Testis (tissue), 5 donors: ENCODE measurements at places on chromosomes 3 and 15. TPM values are rescaled to one million over a fixed set of nuclear protein-coding genes. Genes with fewer than 3 reads are reported as not detected.

CYP19A1 gene
- 2.8 TPM for total RNA-seq

NECTIN3 gene
- 84.9 TPM for total RNA-seq

COL6A5 gene
- total RNA-seq, result 1.5 TPM

HRH1 gene
- total RNA-seq, result 1.6 TPM

UBE2E2 gene
- 94.2 TPM for total RNA-seq

CCDC66 gene
- 37.3 TPM for total RNA-seq

MUC20 gene
- 16.2 TPM for total RNA-seq

IGF1R gene
- total RNA-seq, result 172 TPM

IL17RB gene
- total RNA-seq, result 9.5 TPM

SHF gene
- total RNA-seq, result 12.7 TPM

PLA2G4D gene
- total RNA-seq, result 0.43 TPM

NDUFB5 gene
- total RNA-seq, result 88.1 TPM

GOLGA8K gene
- total RNA-seq, result 25.8 TPM

ZNF660 gene
- 3.8 TPM for total RNA-seq

CA12 gene
- total RNA-seq, result 0.68 TPM

CCNB2 gene
- 47.2 TPM for total RNA-seq

XCR1 gene
- 0.06 TPM for total RNA-seq

TPRG1 gene
- 15.9 TPM for total RNA-seq

C3orf22 gene
- 61.4 TPM for total RNA-seq

NEK10 gene
- total RNA-seq, result 29.5 TPM

GOLGA6L7 gene
- total RNA-seq, result 13.6 TPM

LCTL gene
- total RNA-seq, result 0.19 TPM

CCR3 gene
- not detected for total RNA-seq

NOX5 gene
- total RNA-seq, result 12.2 TPM

LPP gene
- total RNA-seq, result 132 TPM

PIGX gene
- 23.8 TPM for total RNA-seq

EFHB gene
- total RNA-seq, result 22.0 TPM

STAB1 gene
- total RNA-seq, result 71.9 TPM

ZNF621 gene
- 19.0 TPM for total RNA-seq

SRGAP3 gene
- total RNA-seq, result 65.9 TPM

MED12L gene
- total RNA-seq, result 10.3 TPM

SLC22A14 gene
- 2.7 TPM for total RNA-seq

WNT7A gene
- 1.1 TPM for total RNA-seq

CXCR6 gene
- 0.62 TPM for total RNA-seq
